Stimulated activated CD4-positive, alpha-beta T cell treated with anti-CD3 and anti-CD28 coated beads, TNF-alpha, amount 100 ng/mL, for 1 hour (primary cell): ENCODE measurements at places on chromosomes 12 and 14.
A peak's percentile ranks its signal among the peaks of the same experiment; 100 is the strongest.

DNA sequence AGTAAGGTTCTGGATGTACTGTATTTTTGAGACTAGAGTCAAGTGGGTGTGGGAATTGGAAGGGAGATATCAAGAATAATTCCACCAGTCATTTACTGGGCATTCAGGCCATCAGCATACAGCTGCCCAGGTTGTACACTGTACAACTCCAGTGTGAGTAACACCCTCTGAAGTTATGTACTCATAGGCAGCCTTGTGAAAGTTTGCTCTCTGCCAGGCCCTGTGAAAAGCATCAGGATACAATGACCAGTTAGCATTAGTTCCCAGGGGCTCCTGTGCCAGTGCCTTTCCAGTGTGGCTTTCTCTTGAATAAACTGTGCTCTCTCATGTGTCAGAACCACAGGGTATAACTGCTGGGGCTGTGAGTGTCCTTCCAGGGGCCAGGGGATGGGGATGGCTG, 89.7 kb downstream of the LGMN start:
- DNase-seq: no peak

GRCh38 chr14:97366400-97366799, 569.2 kb downstream of the VRK1 start:
- DNase-seq: no peak

DNA sequence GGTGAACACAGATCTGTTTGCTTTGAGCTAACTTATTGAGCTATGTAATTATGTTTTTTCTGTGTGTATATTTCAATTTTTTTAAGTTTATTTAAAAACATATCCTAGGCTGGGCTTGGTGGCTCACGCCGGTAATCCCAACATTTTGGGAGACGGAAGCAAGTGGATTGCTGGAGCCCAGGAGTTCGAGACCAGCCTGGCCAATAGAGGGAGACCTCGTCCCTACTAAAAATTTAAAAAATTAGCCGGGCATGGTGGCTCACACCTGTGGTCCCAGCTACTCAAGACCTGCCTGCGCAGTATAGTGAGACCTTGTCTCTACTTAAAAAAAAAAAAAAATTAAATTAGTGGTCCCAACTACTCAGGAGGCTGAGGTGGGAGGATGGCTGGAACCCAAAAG, 16.2 kb upstream of the RNASE1 start:
- no peak for DNase-seq

DNA sequence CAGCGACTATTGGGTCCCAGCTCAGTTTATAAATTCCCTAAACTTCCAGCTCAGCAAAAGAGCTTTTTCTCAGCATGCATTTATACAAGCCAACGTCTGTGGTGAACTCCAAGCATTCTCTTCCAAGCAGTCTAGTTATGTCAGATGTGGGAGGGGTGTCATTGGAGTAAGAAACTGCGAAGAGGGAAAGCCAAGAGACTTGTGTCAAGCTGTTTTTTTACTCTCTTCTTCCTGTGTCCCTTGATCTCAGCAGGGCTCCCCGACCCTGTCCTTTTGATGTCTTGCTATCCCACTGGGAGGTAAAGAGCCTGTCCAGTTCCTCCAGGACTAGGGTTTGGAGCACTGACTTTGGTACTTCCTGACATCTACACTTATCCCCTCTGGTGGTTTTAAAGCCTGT, 69.0 kb downstream of the PPM1H start:
- DNase-seq: no peak

- DNase-seq: no peak
Measured at GRCh38 chr14:101559624-101560533, 1.4 kb upstream of the DIO3 start.

DNA sequence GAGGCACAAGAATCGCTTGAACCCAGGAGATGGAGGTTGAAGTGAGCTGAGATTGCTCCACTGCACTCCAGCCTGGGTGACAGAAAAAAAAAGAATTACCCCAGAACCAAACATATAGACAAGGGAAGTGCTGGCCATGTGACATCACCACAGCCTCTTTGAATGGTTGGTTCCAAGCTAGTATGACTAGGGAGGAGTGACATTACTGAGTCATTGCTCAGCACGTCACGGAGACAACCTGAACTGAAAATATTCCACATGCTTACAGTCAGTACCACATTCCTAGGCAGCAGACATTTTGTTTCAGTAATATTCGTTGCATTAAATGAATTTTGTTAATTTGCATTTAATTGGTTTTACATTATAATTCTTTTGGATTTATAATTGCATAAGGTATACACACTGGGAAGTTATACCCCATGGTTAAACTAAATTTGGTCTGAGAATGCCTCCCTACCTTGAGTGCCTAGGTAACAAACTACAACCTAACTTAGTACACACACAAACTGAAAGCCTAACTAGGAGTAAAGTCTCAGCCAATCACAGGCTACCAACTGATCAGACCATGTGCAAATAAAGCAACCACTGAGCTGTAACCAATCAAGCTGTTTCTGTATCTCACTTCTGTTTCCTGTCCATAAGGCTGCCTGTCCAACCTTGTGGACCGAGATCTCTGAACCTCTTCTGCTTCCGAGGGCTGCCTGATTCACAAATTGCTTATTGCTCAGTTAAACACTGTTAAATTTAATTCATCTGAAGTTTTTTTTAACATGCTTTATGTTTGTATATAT, 164.4 kb downstream of the CAND1 start:
- DNase-seq: no peak

GRCh38 chr14:103296987-103297386, 37.0 kb upstream of the EIF5 start:
- no peak for DNase-seq

DNA sequence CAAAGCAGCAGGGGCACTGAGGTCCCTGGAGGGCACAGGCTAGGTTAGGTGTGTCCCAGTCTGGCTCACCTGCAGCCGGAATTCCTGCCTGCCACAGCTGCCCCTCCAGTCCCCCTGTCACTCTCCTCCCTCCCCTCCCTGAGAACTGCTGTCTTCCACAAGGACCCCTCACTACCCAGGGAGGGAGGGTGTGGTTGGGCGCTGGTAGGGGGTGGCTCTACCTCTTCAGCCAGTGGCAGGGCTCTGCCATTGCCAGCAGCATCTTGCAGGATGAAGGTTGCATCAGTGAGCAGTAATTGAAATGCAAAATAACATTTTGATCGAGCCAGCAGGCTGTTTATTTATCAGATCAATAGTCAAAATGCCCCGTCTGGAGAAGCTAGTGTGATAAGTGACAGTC, 45.7 kb downstream of the ESRRB start:
- DNase-seq: no peak

GRCh38 chr12:94218233-94218632, 69.9 kb downstream of the PLXNC1 start:
- DNase-seq: no peak

DNA sequence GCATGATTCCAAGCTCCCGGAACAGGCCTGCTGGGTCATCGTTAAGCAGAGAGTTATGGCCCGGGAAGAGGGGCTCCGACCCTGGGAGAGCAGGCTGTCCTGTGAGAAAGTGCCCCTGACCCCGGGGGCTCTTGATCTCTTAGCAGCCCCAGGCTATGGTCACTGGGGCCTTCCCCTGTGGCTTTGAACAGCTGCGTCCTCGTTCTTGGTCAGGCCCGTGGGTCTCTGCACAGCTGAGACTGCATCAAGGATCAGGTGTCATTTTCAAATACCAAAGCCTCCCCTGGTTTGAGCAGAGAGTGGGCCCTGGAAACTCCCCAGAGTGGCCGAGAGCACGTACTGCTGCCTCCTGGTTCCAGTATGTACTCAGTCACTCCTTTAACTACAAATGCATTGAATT, 114.8 kb downstream of the ESRRB start:
- no peak for DNase-seq

DNA sequence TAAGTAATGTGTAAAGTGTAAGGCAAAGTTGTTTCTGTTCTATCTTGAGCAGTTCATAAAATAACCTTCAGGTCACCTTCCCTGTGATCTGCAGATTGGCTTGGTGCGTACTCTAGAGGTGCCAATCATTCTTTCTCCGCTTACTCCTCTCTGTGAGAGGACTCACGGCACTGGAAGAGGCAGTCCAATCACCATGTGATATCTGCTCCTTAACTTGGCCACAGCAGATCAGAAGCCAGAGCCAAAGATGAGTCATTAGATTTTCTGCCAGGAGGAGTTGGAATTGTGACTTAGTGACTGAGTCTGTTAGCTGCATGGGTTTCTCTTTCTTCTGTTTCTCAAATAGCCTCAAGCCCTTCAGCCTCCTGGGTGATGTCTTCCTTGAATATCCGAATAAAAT, 165.5 kb downstream of the SLC41A2 start:
- DNase-seq: no peak

DNA sequence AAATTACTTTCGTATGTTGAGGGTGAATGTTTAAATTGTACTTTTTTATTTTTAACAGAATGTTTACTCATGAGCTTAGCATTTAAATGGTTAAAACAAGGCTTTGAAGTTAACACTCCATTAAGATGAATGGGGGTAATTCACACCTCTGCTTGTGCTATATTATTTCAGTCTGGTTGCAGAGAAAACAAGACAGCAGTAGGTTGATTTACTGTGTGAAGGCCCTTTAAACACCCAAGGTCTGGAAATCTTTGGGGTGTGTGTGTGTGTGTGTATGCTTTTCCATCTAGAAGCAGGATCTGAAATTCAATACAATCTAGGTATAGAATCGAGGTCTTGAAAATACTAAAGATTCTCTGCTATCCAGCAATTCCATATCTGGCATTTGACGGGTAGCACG, 83.8 kb downstream of the SLC38A6 start:
- no peak for DNase-seq

GRCh38 chr12:49201595-49202295, 12.9 kb upstream of the TUBA1A start:
- no peak for DNase-seq

DNA sequence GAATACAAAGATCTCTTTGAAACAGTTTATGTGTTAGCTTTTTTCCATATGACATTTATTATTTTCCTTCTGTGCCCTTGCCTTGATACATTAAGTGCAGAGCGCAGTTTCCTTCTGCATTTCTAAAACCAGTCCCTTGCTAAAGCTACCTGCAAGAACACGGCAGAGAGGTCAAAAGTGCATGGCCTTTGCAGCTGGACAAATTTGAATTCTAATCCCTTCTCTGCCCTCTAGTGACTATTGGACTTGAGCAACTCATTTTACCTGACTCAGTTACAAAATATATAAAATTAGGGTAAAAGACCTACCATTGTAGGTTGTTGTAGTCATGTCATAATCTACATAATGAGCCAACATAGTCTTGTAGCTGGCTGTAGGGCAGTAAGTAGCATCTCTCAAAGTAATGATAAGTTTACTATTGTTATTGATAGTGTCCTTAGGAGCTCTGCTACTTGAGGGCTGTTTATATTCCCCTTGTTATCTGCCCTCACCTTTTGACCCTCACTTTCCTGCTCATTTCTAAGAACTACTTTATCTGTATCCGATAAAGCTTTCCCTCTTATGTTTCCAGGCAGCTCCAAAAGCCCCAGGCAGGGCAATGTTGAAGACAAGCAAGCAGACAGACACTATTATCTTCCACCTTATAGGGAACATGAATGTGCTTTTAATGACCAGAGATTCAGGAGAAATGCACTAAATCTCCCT, 120.0 kb upstream of the PDZRN4 start:
- no peak for DNase-seq

DNA sequence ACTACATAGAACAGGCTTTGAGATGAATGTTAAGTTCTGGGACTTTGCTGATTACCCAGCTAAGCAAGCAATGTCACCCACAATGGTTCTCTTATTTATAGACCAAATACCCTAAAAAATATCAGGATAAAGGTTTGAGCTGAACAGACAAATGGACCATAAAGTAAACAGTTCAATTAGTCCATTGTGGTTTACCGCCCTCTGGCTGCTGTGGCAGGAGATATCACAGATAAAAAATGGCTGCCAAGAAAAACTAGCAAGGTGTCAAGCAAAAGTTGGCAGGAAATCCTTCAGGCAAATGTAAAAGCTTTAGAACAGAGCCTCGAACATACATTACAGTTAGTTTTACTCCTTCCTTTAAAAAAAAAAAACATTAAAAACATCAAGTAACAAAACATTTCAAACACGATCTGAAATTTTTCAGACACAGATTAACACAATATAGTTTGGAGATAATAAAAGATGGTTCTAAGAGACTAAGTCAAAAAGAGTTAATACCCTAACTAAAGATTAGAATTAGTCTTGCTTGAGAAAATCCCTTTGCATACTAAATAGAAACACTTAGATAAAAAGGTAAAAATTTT, 41.3 kb downstream of the MED13L start:
- peak; percentile 23 for DNase-seq

GRCh38 chr12:65019696-65020234, 101.3 kb downstream of the WIF1 start:
- DNase-seq: no peak

DNA sequence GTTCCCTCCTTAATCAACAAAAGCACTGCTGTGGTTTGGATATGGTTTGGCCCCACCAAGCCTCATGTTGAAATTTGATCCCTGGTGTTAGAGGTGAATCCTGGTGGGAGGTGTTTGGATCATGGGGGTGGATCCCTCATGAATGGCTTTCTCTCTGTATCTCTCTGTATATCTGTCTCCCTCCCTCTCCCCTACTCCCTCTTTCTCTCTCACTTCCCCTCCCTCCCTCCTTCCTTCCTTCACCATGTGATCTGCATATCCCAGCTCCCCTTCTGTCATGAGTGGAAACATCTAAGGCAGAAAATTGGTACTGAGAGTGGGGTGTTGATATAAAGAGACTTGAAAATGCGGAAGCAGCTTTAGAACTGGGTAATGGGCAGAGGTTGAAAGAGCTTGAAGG, 5.2 kb downstream of the GSKIP start:
- no peak for DNase-seq

GRCh38 chr12:52836042-52836466, 1.9 kb upstream of the KRT79 start:
- DNase-seq: peak; percentile 5

DNA sequence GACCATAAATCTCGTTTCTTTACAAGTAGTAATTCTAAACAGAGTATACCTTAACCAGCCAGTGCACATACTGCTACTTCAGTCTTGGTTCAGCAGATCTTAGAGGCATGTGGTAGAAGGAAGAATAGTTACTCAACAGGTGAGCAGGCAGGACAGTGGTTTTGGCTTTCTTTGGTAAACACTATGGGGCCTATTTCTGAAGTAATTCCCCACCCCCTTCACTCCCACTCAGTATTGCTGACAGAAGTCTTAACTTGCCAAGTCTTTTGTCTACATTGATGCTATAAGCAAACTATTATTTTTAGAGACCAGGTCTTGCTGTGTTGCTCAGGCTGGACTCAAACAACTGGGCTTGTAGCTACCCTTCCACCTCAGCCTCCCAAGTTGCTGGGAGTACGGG, 68.5 kb downstream of the FBXO34 start:
- no peak for DNase-seq

DNA sequence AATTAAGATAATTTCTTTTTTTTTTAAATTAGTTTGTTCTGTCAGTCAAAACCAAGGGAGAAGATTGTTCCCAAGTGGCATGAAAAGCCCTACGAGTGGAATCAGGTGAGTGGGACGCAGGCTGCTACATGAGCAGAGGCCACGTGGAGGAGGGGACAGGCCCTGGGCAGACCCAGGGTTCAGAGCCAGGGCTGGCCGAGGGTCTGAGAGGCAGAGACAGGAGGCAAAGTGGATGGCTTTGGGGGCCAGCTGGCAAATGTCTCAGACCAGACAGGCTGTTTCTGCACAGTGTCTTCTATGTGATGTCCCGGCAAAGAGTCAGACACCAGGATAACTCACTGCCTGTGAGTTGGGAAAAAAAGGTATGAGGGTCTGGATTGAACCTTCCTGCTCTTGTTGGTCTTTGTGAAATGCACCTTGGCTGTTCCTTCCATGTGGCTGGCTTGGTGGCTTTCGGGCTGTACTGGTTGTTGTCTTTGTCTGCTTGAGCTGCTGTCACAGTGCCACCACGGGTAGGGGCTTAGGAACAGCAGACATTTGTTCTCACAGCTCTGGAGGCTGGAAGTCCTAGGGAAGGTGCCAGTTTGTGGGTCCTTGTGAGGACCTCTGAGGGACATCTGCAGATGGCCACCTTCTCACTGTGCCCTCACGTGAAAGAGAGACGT, 35.8 kb upstream of the ASPG start:
- DNase-seq: no peak
